ENCODE measurements at places on chromosomes 12 and 14. TPM values are rescaled to one million over a fixed set of nuclear protein-coding genes. Genes with fewer than 3 reads are reported as not detected.

Gene RBP5
- 50.9 TPM for polyA plus RNA-seq

Gene RD3L
- not detected for polyA plus RNA-seq

Gene CCDC197
- not detected for polyA plus RNA-seq

Gene DAO
- 1.0 TPM for polyA plus RNA-seq

Gene GSG1
- polyA plus RNA-seq: 0.43 TPM

Gene RNASE3
- 0.44 TPM for polyA plus RNA-seq

Gene TC2N
- polyA plus RNA-seq: 10.5 TPM

DNA sequence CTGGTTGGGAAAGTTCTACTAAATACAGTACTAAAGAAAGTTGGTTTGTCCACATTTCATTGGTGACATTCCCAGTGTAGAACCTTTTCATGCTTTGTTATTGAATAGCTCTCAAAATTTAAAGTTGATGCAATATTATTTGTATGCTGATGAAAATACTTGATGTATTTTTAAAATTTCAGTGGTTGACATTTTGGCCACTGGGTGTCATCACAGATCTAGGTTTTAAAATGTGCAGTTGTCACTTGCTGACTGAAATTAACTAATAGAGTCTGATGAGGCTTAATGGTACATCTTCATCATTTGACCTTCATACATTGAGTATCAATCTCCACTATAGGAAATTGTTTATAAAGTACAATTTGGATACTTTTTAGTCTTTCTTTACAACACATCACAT lies 37.1 kb downstream of the CMAS start:
- DNase-seq: peak; percentile 15

DNA sequence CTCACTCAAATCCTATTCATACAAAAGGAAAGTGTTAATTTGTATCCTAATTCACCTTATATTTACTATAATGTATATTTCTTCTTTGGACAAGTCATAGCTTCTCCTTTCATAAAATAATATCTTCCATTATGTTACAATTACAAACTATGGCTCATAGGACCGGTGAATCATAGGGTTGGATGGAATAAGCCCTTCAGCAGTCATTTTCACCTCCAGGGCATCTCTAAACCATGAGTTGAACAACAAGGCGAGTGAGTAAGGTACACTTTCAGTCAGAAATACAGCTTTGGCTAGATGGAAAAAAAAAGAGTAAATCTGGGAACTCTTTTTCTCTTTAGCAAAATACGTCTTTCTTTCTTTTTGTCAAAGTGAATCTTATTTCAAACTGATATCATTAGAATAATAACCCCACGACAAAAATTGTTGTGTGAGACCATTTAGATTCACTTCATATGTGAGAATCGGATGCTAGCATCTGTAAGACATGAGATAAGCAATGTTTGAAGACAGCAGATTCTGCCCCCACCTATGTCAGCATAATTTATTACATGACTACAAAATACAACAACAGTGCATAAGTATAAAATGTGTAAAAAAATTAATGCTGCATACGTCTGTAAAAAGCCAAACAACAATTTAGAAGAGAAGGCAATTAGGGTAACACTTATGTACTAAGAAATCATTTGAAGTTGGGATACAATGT lies 184.4 kb upstream of the SLC38A2 start:
- DNase-seq: no peak

GRCh38 chr14:34051966-34052657 lies 101.2 kb upstream of the EGLN3 start:
- DNase-seq: no peak

GRCh38 chr12:79409562-79409961 lies 281.2 kb downstream of the PAWR start:
- no peak for DNase-seq

GRCh38 chr14:72311116-72311515 lies 378.9 kb downstream of the RGS6 start:
- no peak for DNase-seq

DNA sequence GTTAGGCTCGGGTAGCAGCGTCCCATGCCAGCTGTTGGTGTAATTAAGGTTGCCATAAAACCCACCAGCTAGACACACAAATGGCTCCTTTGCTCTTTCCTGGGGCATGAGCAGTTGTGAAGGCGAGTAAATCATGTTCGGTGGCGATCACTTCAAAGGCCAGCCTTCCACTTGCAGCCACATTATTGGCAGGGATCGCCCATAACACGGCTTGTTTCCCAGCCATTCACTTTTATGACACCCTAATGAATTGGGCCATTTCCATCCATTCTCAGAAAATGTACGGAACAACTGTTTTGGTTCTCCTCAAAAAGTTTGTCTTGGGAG lies 63.4 kb downstream of the BEGAIN start:
- no peak for DNase-seq

GRCh38 chr14:100442498-100443490 lies 119.7 kb downstream of the SLC25A47 start:
- no peak for DNase-seq

DNA sequence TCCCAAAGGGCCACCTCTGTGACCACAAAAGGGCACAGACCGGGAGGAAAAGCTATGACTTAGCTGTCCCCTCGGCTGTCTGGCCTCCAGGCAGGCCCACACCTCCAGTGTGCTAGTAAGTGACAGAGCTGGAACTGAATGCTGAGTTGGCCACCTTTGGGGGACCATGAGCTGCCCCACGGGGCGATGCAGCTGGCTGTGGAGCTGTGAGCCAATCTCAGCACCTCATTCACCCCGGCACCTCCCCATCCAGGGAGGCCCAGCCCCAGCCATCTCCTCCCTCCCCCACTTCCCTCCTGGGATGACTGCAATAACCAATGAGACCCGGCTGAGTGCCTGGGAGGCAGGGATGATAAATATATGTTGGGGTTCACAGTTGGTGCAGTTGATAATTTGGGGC lies 12.2 kb upstream of the TESC start:
- DNase-seq: no peak

- DNase-seq: no peak
Observed at GRCh38 chr12:2043054-2043453, 9.7 kb upstream of the CACNA1C start.

GRCh38 chr12:124406043-124406442 lies 111.2 kb downstream of the RFLNA start:
- DNase-seq: no peak

GRCh38 chr14:80927083-80927989 lies 14.2 kb downstream of the CEP128 start:
- no peak for DNase-seq

All from right renal cortex interstitium (tissue), 3 donors.